ENCODE measurements at places on chromosomes 13 and 19. TPM values are rescaled to one million over a fixed set of nuclear protein-coding genes. Genes with fewer than 3 reads are reported as not detected.

CAPNS1 gene
- total RNA-seq: 254 TPM

DNA sequence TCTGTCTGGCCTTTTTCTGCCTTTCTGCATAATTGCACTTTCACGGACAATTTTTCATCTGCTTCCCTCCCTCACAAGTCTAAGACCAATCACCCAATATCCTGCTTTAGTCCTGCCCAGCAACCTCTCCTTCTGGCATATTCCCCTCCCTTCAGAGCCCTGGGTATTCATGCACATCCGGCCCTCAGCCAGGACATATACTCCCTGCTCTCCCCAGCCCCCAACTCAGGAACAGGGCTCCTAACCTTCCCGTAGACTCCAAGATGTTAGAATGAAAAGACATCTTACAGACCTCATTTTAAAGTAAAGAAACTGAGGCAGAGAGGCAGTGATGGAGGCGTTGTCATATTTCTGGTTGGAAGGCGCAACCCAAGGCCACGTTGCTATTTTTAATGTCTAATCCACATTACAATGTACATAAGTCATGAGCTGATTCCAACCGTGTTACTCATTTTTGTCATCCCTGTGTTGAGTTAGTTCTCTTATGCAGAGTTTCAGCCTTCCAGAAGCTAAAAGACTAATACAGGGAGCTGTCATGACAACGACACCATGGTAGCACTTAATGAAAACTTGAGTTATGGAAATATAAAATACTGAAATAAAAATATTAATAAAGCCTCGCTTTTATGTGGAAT, 209.2 kb downstream of the TSHZ3 start:
- no peaks in the 10 kb centered on the region for H3K27me3 ChIP-seq
- H3K4me1 ChIP-seq: no peaks in the 10 kb centered on the region
- no peak overlapping the region for H3K27ac ChIP-seq
- DNase-seq: no peak
- H3K4me3 ChIP-seq: no peak overlapping the region

GRCh38 chr13:30806784-30807183, 71.4 kb downstream of the ALOX5AP start:
- H3K4me3 ChIP-seq: no peak overlapping the region
- no peaks in the 10 kb centered on the region for H3K4me1 ChIP-seq
- no peaks in the 10 kb centered on the region for H3K27me3 ChIP-seq
- H3K36me3 ChIP-seq: no peaks in the 10 kb centered on the region
- DNase-seq: no peak

- no peak for DNase-seq
- H3K36me3 ChIP-seq: no peaks in the 10 kb centered on the region
- H3K27ac ChIP-seq: no peak overlapping the region
- H3K4me3 ChIP-seq: no peak overlapping the region
- no peaks in the 10 kb centered on the region for H3K27me3 ChIP-seq
These were observed 15.3 kb upstream of the CDC16 start for GRCh38 chr13:114219392-114219791.

All from thymus (tissue), 14 donors.